Smooth muscle cell of the pulmonary artery (primary cell): ENCODE measurements at places on chromosomes 16 and 17. TPM values are rescaled to one million over a fixed set of nuclear protein-coding genes. Genes with fewer than 3 reads are reported as not detected.

The TEKT5 gene
- 0.07 and 0.13 TPM in 2 replicates for total RNA-seq

The KCNG4 gene
- not detected in 2 replicates for total RNA-seq

The SAMD14 gene
- 3.3 and 9.7 TPM in 2 replicates for total RNA-seq

The NPIPA3 gene
- 0.69 and 0.98 TPM in 2 replicates for total RNA-seq

The COX11 gene
- total RNA-seq = 55.6 and 63.1 TPM in 2 replicates

The RAI1 gene
- total RNA-seq = 10.9 and 15.0 TPM in 2 replicates

The ASGR2 gene
- total RNA-seq = not detected in 2 replicates

The ODAD4 gene
- total RNA-seq = 0.46 and 0.72 TPM in 2 replicates
